CD4-positive, alpha-beta memory T cell (primary cell): ENCODE measurements at places on chromosomes 11 and 22. TPM values are rescaled to one million over a fixed set of nuclear protein-coding genes. Genes with fewer than 3 reads are reported as not detected.

- H3K27me3 ChIP-seq, result peaks cover 6% of the 10 kb centered on the region
- DNase-seq, result no peak
- H3K4me3 ChIP-seq, result no peak overlapping the region
- no peak overlapping the region for H3K27ac ChIP-seq
- peaks cover 23% of the 10 kb centered on the region for H3K4me1 ChIP-seq
These were observed 8.3 kb downstream of the FTH1 start for GRCh38 chr11:61959114-61959513.

DNA sequence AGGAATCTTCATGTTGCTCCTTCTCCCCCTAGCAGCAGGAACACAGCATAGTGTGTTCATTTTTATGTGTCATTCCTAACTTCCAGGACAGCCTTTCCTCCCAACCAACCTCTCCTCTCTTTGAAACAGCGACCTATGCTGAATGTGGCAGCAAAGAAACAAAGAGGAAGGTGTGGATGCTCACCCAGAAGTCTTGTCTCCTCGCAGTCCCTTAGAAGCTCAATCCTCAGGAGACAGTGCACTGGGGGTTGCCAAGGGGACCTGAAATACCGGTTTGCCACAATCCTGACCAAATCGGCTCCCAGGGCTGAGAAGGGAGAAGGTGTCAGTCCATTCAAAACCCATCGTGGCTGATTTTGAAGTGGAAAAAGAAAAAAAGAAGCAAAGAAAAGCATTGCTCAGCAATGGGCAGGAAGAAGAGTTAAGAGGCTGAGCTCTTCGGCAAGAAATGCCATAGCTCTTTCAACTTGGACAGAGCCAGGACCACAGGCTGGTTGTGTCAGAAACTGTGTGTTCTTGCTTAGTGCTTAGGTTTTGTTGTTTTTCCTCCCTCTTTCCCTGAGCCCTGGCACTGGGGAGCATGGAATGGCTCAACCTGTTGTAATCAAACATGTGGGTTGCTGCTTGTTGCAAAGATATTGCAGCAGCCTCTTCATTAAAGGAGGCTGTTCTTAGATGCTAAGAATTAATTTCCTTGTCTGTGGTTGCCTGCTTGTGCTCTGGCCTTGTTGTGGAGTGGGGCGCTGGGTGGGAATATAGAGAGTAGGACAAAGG, 30.4 kb upstream of the TENM4 start:
- H3K4me3 ChIP-seq, result no peak overlapping the region
- no peak overlapping the region for H3K27ac ChIP-seq
- H3K4me1 ChIP-seq, result no peaks in the 10 kb centered on the region

DNA sequence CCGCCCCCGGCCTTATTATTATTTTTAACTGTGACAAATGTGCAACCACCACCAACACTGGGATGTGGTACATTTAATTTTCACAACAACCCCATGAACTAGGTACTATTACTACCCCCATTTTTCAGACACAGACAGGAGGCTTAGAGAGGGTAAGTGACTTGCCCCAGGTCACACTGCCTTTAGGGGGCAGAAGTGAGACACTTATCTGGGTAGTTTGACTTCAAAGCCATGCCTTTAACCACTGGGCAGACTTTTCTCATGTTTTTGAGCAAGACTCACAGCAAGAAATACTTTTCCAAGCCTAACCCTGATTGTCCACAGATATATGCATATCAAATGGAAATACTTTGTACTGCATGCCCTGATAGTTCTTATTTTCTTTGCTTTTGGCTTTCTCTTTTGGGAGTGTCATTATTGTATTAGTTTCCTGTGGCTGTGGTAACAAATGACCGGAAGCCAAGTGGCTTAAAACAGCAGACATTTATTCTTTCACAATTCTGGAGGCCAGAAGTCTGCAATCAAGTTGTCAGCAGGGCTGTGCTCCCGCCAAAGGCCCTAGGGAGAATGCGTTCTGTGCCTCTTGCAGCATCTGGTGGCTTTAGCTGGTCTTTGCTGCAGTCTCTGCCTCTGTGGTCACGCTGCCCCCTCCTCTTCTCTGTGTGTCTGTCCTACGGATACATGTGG, 110.8 kb downstream of the GRIK4 start:
- no peak overlapping the region for H3K4me3 ChIP-seq
- H3K27ac ChIP-seq, result no peak overlapping the region
- H3K36me3 ChIP-seq, result no peaks in the 10 kb centered on the region
- H3K27me3 ChIP-seq, result no peaks in the 10 kb centered on the region
- no peak for DNase-seq
- no peaks in the 10 kb centered on the region for H3K4me1 ChIP-seq

- no peak overlapping the region for H3K27ac ChIP-seq
- no peak for DNase-seq
- no peaks in the 10 kb centered on the region for H3K4me1 ChIP-seq
- H3K36me3 ChIP-seq, result no peaks in the 10 kb centered on the region
These were observed 181.8 kb downstream of the BUD13 start for GRCh38 chr11:116590844-116591570.

DNA sequence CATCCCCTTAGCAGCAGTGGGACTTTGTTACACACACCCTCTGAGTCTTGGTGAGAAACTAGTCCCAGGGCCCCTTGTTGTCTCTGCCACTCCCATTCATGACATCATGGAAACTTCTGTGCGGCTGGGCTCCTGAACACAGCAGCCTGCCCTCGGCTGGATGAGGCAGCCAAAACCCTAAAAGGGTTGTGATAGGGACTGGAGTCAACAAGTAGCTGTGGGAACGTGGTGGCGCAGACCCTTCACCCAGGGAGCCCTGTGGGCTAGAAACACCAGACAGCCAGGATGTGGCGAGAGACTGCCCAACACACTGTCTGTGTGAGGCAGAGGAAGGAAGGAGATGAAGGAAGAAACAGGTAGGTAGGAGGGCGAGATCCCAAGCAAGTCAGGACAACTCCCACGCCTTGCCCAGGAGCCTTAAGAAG, 3.9 kb downstream of the CD3D start:
- peak overlapping the region; percentile 93 for H3K27ac ChIP-seq
- H3K4me1 ChIP-seq, result peaks cover 75% of the 10 kb centered on the region
- H3K36me3 ChIP-seq, result peaks cover 16% of the 10 kb centered on the region
- peak overlapping the region; percentile 97 for H3K4me3 ChIP-seq
- peak; percentile 87 for DNase-seq

DNA sequence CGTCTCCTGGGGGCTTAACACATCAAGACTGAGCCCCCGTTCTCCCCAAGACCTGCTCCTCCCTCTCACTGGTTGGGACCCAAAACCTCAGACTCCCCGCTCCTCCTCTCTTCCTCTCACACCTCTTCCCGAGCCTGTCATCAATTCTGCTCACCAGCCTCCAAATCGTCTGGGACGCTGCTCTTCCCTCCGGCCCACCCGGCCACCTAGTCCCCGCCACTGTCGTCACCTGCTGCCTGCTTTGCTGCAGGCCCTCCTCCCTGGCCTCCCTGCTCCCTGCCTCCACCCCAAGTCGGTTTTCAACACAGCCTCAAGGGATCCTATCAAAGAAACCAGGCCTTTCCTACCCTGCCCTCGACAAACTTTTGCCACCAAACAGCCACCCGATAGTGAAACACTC, 3.1 kb downstream of the MFNG start:
- no peaks in the 10 kb centered on the region for H3K27me3 ChIP-seq
- DNase-seq, result no peak
- H3K36me3 ChIP-seq, result peaks cover 41% of the 10 kb centered on the region
- no peak overlapping the region for H3K4me3 ChIP-seq

DNA sequence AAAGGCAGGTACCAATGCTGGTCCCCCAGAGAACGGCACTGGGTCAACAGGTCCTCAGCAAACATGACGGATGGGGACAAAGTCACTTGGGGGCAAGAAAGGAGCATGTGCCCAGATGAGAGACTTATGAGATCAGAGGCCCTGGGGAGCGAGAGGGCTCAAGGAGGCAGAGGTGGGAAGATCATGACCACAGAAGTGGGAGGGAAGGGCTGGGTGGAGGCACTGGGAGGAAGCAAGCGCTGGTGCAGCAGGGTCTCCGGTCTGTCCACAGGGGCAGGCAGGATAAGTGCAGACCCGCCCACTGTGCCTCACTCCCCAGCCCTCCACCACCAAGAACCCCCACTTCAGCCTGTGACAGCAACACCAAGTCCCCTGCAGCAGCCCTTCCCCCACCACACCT, 10.9 kb downstream of the ELFN2 start:
- peaks cover 15% of the 10 kb centered on the region for H3K4me1 ChIP-seq
- no peak overlapping the region for H3K27ac ChIP-seq
- no peak overlapping the region for H3K4me3 ChIP-seq

DNA sequence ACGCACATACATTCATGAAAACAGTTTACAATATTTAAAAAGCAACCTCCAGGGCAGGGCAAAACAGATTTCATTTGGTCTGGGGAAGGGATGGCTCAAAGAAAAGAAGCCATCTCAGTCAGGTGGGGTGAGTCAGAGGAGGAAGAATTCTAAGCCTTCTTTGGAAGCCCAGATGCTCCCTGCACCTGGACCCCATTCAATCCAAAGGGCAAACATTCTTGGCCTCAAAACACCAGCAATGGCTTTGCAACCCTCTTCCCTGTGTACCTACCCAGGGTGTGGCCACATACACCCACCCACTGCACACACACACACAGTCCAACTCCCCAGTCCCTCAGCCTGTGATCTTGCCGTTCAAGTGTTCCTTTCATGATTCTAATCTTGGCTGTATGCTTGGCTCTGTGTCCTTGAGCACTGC, 2.0 kb downstream of the KCNE3 start:
- H3K36me3 ChIP-seq, result no peaks in the 10 kb centered on the region
- H3K27ac ChIP-seq, result no peak overlapping the region
- DNase-seq, result no peak
- no peaks in the 10 kb centered on the region for H3K27me3 ChIP-seq
- H3K4me3 ChIP-seq, result no peak overlapping the region
- H3K4me1 ChIP-seq, result no peaks in the 10 kb centered on the region

- H3K27me3 ChIP-seq, result no peaks in the 10 kb centered on the region
- peak; percentile 89 for DNase-seq
- H3K27ac ChIP-seq, result peak overlapping the region; percentile 69
These were observed 12.3 kb downstream of the SMPD1 start for GRCh38 chr11:6402561-6402981.

DNA sequence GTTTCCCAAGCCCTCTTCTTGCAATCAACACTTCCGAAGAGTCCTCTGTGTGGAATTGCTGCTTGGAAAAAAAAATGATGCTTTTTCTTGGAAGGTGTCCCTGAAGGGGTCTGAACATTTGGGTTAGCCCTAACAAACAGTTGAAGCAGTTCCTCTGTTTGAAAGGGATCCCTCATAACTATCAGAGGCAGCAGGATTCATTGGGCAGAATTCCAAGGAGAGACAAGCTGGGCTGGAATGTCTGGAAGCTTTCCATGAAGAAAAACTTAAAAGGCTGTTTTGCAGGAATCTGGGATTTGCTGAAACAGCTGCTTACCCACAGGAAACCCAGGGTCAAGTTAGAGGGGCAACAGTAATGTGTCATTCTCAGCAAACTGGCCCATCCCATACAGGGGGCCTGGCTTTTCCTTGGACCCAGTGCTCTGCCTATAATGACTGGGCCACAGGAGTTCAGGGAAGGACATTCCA, 3.1 kb downstream of the CSNK2A3 start:
- no peaks in the 10 kb centered on the region for H3K36me3 ChIP-seq
- no peaks in the 10 kb centered on the region for H3K27me3 ChIP-seq
- no peak for DNase-seq

GRCh38 chr11:81245791-81246190, 1487.9 kb downstream of the FAM181B start:
- H3K27me3 ChIP-seq, result no peaks in the 10 kb centered on the region
- no peaks in the 10 kb centered on the region for H3K4me1 ChIP-seq
- no peak overlapping the region for H3K27ac ChIP-seq
- DNase-seq, result no peak
- no peak overlapping the region for H3K4me3 ChIP-seq

DNA sequence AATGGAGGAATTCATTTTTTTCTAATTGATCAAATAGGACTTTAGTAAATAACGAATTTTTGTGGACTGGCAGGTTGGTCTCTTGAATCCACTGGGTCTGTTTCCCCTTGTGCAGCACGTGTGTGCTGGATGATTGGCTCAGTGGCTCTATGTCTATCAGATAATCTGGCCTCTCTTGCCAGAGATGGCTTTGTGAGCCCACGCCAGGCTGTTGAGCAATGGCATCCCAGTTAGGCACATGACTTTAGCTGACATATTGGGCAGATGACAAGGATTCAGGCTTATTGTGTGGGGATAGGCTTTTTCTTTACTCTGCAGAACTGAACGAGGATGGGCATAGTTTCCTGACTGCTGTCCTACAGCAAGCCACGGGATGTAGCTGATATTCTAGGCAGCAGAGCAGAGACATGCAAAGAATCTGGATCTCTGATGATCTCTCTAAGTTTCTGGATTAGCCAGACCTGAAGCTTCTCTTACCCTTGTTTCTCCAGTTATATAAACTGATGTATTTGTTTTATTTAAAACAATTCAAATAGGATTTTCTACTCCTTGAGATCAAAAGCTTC, 144.9 kb downstream of the ARHGAP42 start:
- no peaks in the 10 kb centered on the region for H3K4me1 ChIP-seq
- H3K4me3 ChIP-seq, result no peak overlapping the region
- H3K27ac ChIP-seq, result no peak overlapping the region
- DNase-seq, result no peak
- no peaks in the 10 kb centered on the region for H3K27me3 ChIP-seq

- H3K36me3 ChIP-seq, result no peaks in the 10 kb centered on the region
- no peak for DNase-seq
- no peak overlapping the region for H3K4me3 ChIP-seq
- no peak overlapping the region for H3K27ac ChIP-seq
- no peaks in the 10 kb centered on the region for H3K27me3 ChIP-seq
These were observed 2.9 kb upstream of the CTSC start for GRCh38 chr11:88340366-88340935.

GRCh38 chr22:30609260-30610185, 2.5 kb downstream of the TCN2 start:
- DNase-seq, result no peak
- peaks cover 16% of the 10 kb centered on the region for H3K4me1 ChIP-seq
- no peak overlapping the region for H3K4me3 ChIP-seq

DNA sequence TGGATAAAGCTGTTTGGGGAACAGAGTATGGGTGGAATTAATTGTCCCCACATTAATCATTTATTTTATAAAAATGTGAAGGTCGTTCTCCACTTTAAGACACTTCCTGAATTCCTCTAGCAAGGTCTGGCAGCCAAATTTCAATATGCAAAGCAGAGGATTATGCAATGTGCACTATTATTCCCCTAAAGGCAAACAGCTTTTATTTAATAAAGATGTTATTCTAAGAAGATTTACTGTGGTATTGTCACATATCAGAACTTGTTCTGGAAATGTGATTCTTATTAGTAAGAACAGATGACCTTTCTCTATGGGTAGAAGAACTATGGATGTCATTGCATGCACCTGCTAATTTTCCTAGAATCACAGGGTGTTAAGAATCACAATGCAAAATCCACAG, 1128.8 kb upstream of the CCDC90B start:
- DNase-seq, result no peak
- H3K27ac ChIP-seq, result no peak overlapping the region
- no peaks in the 10 kb centered on the region for H3K36me3 ChIP-seq
- H3K4me3 ChIP-seq, result no peak overlapping the region
- H3K27me3 ChIP-seq, result no peaks in the 10 kb centered on the region

Gene NCAPH2
- 81.8 TPM for total RNA-seq

Gene IRAG1
- total RNA-seq, result not detected

Gene OR52I2
- total RNA-seq, result not detected

Gene MMP10
- not detected for total RNA-seq

Gene SCN4B
- not detected for total RNA-seq

Gene DEUP1
- total RNA-seq, result not detected

Gene SOX6
- total RNA-seq, result not detected

Gene LUZP2
- total RNA-seq, result not detected
